NCI-H2171 treated with DMSO at 0.1 percent for 48 hours (cell line): ENCODE measurements at places on chromosomes 2 and 18.
A peak's percentile ranks its signal among the peaks of the same experiment; 100 is the strongest.

- no peak for DNase-seq
Measured at GRCh38 chr2:8527676-8528075, 154.2 kb upstream of the ID2 start.

GRCh38 chr2:203898657-203899056, 31.1 kb downstream of the CTLA4 start:
- DNase-seq = no peak

- DNase-seq = peak; percentile 77
Measured at GRCh38 chr18:13500869-13501542, 225.4 kb downstream of the FAM210A start.

DNA sequence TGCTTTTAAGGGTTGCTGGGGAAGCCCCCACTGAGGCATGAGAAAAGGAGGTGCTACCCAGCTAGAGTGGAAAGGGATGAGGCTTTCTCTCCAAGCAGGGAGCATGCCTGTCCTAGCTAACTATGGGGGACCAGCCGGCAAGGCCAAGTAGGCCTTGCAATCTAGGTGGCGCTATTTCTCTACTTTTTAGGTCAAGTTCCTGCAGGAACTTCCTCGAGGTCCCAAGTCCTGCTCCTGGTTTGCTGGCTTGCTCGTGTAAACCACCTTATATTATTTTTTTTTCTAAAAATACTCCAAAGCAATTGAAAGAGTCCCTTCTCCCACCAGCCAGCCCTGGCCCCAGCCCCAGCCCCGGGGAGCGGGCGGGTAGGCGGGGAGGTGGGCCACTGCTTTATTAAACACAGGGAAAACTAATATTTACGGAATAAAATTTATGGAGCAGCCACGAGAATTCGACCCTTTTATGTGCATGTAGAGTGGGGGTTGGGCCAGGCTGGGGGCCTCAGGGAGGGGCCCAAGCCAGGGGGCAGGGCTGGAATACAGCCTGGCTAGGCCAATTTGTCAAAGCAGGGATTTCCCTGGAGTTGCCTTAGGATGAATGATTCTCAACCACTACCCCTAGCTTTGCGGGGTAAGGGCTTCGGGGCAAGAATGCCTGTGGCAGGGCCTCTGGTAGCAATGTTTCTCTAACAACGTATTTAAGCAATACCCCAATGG, 12.8 kb upstream of the IHH start:
- DNase-seq = peak; percentile 59

GRCh38 chr2:189020179-189020578, 46.0 kb downstream of the COL3A1 start:
- no peak for DNase-seq

GRCh38 chr2:88596141-88596830, 31.0 kb downstream of the EIF2AK3 start:
- DNase-seq = no peak

- DNase-seq = no peak
Measured at GRCh38 chr2:183998797-183999190, 599.5 kb upstream of the ZNF804A start.

DNA sequence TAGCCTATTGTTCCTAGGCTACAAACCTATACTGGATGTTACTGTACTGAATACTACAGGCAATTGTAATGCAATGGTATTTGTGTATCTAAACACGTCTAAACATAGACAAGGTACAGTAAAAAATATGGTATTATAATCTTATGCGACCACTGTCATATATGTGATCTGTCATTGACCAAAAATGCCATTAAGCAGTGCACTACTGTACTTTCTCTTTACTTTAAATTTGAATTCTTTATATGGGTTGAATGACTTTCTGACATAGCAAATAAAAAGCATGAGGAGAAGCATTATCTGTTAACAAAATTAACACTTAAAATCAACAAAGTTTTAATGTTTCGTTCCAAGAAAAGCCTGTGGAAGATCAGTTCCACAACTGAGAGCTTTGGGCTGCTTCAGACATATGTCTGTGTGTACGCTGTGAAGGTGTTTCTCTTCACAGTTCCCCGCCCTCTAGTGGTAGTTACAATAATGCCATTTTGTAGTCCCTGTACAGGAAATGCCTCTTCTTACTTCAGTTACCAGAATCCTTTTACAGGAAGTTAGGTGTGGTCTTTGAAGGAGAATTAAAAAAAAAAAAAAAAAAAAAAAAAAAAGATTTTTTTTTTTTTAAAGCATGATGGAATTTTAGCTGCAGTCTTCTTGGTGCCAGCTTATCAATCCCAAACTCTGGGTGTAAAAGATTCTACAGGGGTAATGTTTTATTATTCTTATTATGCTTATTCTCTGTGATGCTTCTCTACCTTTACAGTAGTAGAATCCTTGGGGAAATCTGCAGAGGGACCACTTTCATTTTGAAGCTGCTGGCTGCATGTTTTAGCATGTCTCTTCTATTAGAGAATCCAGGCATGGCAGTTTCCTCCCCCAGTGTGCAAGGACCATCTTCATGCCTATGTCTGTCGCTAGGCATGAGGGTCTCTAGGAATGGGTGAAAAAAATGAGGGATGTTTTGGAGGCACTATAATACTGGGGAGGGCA, 54.5 kb downstream of the SCN2A start:
- DNase-seq = peak; percentile 97

DNA sequence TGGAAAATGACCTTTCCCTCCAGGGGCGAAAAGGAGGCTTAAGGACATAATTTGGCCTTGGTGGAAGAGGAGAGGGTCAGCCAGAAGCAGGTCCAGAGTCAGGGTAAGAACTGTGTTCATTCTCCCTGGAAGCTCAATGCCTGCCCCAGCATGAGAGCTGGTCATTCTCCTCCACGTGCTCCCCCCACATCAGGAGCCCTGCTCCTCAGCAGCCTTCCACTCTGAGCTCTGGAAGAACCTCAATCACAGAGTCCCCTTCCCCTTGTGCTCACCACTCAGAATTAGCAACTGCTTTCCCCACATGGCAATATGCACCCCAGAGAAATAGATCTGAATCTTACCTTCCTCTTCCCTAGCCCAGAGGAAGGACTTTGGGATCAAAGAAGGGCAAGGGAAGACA, 115.4 kb downstream of the TMEM200C start:
- no peak for DNase-seq

DNA sequence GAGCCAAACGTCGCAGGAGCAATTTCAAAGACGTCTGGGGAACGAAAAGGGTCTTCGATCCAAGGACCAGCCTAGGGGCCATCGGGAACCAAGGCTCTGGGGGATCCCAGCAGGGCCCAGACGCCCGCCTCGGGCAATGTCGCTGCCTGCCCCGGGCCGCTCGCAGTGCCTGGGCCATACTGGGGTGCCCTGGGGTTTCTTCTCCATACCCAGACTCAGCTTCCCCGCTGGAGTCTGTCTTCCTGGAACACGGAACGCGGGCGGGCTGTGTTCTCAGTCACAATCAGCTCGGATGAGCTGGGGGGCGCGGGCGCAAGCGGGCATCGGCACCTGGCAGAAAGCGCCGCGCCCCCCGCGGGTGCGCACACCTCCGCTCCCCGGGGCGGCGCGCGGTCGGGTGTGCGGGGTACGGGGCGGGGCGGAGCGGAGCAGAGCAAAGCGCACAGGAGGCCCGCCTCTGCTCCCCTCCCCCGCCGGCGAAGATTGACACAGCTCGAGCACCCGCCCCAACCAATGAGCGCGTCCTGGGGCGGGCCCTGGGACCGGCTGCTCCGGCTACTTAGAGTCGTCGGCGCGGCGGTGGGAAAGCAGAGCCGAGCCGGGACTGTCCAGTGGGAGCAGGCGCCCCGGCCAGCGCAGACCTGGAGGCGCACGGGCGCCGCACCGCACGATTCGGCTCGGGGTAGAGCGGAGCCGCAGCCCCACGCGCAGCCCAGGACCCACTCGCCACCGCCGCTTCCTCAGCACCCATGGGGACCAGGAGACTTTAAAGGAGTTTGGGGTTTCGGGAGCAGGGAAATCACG, at the start of gene LRATD1:
LRATD1 (plus strand) TSS at position 585 of the 804 bp plus-strand sequence. CDS start 1,263 bp downstream, outside the sequence.
- DNase-seq = peak; percentile 82

- DNase-seq = no peak
Measured at GRCh38 chr2:127104881-127105655, 1.9 kb downstream of the BIN1 start.

DNA sequence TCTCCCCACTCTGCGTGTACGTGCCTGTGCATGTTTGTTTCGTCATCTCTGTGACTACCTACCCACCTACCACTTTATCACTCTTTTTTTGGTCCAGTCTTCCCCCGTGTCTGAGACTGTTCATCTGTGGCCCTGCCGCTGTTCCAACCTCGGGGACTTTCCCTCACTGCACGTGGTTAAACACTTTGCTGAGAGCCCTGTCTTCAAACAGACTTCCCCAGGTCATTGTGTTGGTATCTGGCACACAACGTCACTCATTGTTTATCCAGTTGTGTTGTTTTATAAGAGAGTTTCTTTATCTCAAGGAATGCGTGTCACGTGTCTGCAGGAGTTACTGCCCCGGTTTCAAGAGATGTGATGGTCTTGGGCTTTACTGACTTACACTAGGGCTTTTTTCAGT, 262.0 kb upstream of the RASGRP3 start:
- no peak for DNase-seq

GRCh38 chr2:45816272-45816671, 164.8 kb downstream of the PRKCE start:
- DNase-seq = no peak

- DNase-seq = no peak
Measured at GRCh38 chr2:46032996-46033395, 264.2 kb upstream of the EPAS1 start.

DNA sequence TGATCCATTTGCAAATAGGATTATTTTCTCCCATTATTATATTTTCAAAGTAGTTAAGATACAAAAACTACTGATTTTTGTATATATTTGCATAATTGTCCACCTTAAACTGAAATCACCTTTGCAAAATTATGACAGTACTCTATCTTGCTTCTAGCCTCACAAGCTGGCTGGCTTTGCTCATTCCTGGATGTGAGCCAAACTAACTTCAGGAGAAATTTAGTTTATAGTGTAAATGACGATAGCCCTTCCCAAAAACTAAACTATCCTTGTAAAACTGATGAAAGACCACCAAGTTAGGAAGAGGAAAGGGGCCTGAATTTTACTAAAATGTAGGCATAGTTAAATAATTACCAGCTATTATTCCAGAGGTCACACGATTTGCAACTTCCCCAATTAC, 87.3 kb downstream of the ADD2 start:
- DNase-seq = no peak

DNA sequence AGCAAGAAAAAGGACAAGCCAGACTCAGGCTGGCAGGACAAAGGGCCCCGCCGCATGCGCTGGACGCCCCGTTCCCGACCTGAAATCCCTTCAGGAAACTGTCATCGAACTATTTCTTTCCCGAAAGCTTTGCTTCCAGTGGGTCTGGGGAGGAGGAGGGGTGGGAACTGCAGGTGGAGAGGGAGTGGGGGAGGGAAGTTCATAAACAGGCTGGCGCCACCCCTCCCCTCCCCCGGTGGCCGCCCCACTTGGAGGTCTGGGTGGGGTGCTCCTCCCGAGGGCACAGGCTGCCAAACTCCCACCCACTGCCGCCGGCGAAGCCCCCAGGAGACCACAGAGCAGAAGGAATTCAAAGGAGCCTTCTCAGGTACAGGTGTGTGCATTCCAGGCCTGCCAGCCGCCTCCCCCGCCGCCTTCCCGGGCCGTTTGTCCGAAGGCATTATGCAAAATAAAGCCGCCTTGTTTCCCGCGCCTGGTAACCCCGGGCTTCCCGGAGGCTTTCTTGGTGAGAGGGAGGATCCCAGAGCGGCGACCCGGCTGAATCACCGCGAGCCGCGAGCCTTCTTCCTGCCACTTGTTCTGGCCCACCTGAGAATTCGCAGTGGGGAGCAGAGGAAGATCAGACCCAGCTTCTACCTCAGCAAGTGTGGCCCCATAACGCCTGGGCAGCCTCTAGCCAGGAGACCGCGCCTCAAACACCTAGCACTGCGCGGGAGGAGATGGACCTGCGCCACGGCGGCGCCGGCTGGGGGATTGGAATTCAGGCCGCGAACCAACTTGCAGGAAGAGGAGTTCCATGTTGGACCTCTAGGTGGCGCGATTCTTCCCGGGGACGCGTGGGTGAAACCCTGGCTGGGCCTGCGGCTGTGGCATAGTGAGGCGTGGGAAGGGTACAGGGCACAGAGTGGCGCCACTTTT, 101.9 kb downstream of the FOXI3 start:
- no peak for DNase-seq

- no peak for DNase-seq
Measured at GRCh38 chr2:232892843-232893242, 22.8 kb downstream of the SNORC start.

- no peak for DNase-seq
Measured at GRCh38 chr2:79511320-79511951, 1.4 kb upstream of the CTNNA2 start.

DNA sequence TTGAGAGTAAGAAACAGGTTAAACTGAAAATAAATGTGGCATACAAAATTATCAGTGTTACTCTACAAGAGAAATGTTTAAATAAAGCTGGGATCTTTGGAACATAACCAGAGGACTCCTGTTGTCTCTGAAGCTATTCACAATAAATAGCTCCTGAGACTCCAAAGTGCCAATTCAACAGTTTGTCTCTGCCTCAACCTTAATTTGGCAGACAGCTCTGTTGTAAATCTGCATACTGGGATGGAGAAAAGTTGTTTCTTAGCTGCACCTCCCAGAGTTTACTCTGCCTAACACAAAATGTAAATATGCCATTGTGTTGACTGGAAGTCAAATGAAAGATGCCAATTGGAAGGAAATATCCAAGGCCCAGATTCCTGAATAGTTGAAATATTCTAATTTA, 238.5 kb upstream of the EPHA4 start:
- DNase-seq = no peak

DNA sequence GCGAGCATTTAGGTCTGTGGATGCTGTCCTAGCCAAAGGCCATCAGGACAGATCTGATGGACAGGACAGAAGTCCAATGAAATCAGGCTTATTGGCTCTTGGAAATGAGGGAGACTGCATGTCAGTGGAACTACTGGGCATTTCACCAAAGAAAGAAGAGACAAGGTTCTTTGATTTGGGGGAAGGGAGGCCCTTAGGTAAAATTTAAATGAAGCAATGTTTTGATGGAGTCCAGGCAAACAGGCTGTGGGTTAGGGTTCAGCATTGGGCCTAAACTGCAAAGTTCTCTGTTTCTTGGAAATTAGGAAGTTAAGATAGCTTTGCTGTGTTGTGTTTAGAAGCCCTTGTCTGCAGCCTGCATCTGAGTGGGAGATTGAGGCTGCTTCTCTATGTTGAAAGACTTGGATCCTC, 31.6 kb upstream of the RNF149 start:
- no peak for DNase-seq

GRCh38 chr2:43032213-43033015, 194.0 kb downstream of the ZFP36L2 start:
- DNase-seq = no peak

GRCh38 chr18:25279556-25279955, 72.4 kb downstream of the ZNF521 start:
- DNase-seq = no peak

- DNase-seq = no peak
Measured at GRCh38 chr2:165815299-165816141, 21.5 kb upstream of the GALNT3 start.

- no peak for DNase-seq
Measured at GRCh38 chr2:26195040-26195984, 22.4 kb downstream of the GAREM2 start.

- no peak for DNase-seq
Measured at GRCh38 chr2:103960129-103960513, 893.8 kb upstream of the POU3F3 start.

GRCh38 chr2:9355716-9356115, 67.6 kb downstream of the ITGB1BP1 start:
- no peak for DNase-seq

GRCh38 chr2:227415538-227416424, 28.0 kb upstream of the SCYGR1 start:
- DNase-seq = no peak

GRCh38 chr2:214575465-214575864, 164.6 kb downstream of the VWC2L start:
- no peak for DNase-seq

- no peak for DNase-seq
Measured at GRCh38 chr2:240872317-240873097, 3.9 kb downstream of the AGXT start.

GRCh38 chr2:171531836-171532450, 9.7 kb downstream of the CYBRD1 start:
- DNase-seq = no peak
